ENCODE measurements at places on chromosomes 11 and 22.

DNA sequence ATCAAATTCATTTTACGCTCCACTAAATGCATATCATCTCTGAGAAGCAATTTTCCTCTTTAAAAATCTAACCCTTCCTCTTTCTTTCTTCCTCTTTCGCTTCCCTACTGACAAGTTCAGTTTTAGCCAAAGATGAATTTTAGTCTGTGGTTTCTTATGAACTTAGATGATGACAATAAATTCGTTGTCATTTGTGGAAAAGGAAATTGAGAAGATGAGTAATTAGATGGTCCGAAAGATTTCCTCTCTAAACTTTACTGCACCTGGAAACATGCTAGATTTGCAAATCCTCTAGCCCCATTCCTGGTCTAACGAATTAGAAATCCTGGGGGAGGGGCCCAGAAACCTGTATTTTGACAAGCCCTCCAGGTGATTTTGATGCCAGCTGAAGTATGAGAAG is 855.4 kb upstream of the CHORDC1 start:
- DNase-seq: no peak

- DNase-seq: no peak
Measured at GRCh38 chr11:83349296-83349695, 63.1 kb upstream of the CCDC90B start.

DNA sequence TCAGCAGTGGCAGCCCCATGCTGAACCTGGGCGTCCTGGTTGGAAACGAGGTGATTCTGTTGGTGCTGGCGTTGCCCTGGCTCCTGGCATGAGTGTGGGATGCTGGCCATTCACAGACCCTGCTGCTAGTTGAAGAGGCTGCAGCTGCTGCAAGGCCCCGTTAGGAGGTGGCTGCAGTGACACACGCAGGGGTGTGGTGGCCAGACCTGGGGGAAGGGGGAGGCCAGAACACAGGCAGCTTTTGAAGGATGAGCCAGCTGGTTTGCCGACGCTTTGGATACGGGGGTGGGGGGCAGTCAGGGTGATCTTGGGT is 77.2 kb downstream of the MORC2 start:
- no peak for DNase-seq

GRCh38 chr22:17842386-17842785 is 68.1 kb upstream of the BID start:
- no peak for DNase-seq

- no peak for DNase-seq
Measured at GRCh38 chr11:134545521-134545920, 133.5 kb upstream of the B3GAT1 start.

Measured in Calu3 (cell line).